ENCODE measurements at places on chromosomes 5 and 9.

GRCh38 chr9:78544230-78544629 is 247.3 kb downstream of the PSAT1 start:
- DNase-seq: no peak

DNA sequence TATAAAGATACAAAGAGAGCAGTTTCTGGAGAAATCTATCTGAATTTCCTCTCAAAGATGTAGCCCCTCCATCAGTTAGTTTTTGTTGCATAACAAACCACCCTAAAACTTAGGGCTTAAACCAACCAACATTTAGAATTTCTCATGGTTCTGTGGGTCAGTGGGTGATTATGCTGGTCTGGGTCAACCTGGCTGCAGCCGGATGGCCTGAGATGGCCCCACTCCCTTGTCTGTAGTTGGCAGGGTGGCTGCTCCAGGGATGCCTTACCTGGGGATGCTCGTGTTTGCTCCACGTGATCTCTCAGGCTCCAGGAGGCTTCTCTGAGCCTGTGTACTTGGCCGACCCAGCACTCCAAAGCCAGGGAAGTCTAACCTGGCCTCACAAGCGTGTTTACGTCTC is 139.3 kb downstream of the MVB12B start:
- no peak for DNase-seq

DNA sequence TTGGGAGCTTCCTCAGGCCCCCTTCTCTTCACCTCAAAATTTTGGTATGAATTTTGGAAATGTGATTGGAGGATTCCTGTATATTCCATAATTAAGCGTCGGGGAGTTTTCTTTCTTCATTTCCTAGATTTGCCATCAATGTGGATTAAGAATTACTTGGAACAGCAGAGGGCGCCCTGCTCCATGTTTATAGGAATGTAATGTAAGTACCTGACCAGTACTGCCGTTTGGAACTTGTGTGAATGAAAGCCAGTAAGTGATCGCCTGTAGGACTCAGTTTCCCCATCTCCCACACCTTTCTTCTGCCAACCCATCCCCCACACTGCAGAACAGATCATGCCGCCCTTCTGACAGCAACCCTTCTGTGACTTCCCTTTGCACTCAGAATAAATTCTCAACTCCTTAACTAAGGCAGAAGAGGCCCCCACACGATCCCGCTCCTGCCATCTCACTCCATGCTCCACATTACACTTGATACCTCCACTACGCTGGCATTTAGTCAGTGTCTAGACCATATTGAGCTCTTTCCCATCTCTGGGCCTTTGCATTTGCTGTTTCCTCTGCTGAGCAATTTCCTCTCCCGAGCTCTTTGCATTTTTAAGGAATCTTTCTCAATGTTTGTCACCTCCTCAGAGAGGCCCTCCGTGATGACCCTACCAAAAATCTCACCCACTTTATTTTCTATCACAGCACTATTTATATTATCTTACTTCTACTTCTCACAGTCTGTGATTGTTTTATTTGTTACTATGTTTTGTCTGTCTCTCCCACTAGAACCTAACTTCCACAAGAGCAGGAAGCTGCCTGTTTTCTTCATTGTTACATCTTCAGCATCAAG is 79.5 kb upstream of the HTR4 start:
- DNase-seq: peak; percentile 53

- DNase-seq: no peak
Measured at GRCh38 chr9:7123743-7124142, 366.0 kb downstream of the KDM4C start.

DNA sequence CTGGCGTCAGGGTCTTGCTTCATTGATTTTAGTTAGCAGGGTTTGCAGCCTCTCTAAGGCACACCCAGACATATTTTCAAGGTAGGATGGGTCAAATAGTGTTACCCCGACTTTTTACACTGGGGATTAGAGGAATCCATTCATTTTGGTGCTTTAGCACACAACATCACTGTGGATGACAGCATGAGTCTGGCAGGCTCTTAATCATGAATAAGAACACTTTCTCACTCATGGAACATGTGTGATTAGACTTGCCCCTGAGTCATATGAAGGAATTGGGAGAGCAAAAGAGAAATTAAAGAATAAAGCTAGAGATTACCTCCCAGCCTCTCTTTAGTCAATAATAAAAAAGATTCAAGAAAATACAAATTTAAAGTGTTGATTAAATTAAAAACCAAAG is 175.6 kb downstream of the SEMA5A start:
- DNase-seq: no peak

DNA sequence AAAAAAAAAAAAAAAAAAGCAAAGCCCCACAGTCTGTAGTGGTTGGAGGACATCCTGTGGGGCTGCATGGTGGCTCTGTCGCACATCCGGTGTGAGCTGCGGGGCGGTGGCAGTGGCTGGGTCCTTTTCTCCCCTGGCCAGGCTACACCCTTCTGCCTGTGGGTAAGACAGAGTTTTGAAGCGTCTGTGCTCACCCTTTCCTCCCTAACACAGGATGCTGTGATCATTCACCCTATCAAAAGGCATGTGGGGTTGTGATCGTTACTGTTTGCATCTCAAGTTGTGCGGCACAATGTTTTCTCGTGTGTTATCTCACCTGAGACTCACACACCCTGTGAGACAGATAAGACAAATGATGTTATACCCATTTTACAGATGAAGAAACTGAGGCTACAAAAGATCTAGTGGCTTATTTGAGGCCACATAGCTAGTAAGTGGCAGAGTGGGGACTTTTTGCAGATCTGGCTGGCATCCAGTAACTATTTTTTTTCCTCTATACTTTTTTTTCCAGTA is 17.5 kb downstream of the IRF1 start:
- no peak for DNase-seq

GRCh38 chr5:137486707-137487106 is 12.4 kb downstream of the SPOCK1 start:
- DNase-seq: no peak
